ENCODE measurements at places on chromosomes 4 and X. TPM values are rescaled to one million over a fixed set of nuclear protein-coding genes. Genes with fewer than 3 reads are reported as not detected.

The ERCC6L gene
- 2.4 TPM for total RNA-seq

The ASIC5 gene
- not detected for total RNA-seq

The YY2 gene
- 3.1 TPM for total RNA-seq

The ACE2 gene
- total RNA-seq: under 0.01 TPM

The COL4A6 gene
- 0.68 TPM for total RNA-seq

The FAM47E gene
- 0.14 TPM for total RNA-seq

The CYSLTR1 gene
- total RNA-seq: not detected

The NAP1L2 gene
- total RNA-seq: 2.2 TPM

The FGF2 gene
- total RNA-seq: 41.6 TPM

The MPP1 gene
- 59.2 TPM for total RNA-seq

The TEX13B gene
- not detected for total RNA-seq

The PPARGC1A gene
- 1.5 TPM for total RNA-seq

The PAGE5 gene
- not detected for total RNA-seq

The OTUD4 gene
- 35.9 TPM for total RNA-seq

The MAP7D3 gene
- 17.2 TPM for total RNA-seq

The DACH2 gene
- not detected for total RNA-seq

The STBD1 gene
- 1.0 TPM for total RNA-seq

The UGT2B17 gene
- total RNA-seq: not detected

The PCDH19 gene
- 0.68 TPM for total RNA-seq

The CFP gene
- 0.85 TPM for total RNA-seq

The IL15 gene
- total RNA-seq: 2.0 TPM

The SLC34A2 gene
- total RNA-seq: 0.34 TPM

The REPS2 gene
- total RNA-seq: 6.5 TPM

The NPY5R gene
- not detected for total RNA-seq

The CXCL5 gene
- total RNA-seq: 0.23 TPM

The ASMT gene
- total RNA-seq: not detected

The OSTC gene
- total RNA-seq: 289 TPM

The PABPC1L2B gene
- not detected for total RNA-seq

The MAGEB1 gene
- total RNA-seq: not detected

The CYP4V2 gene
- total RNA-seq: 5.8 TPM

The ARHGAP10 gene
- total RNA-seq: 12.3 TPM

The GYG2 gene
- 0.68 TPM for total RNA-seq

The NIPAL1 gene
- total RNA-seq: 0.47 TPM

The PABPC5 gene
- 2.0 TPM for total RNA-seq

Data from dermis blood vessel endothelial cell (primary cell).